ENCODE measurements at places on chromosomes 13 and 19. TPM values are rescaled to one million over a fixed set of nuclear protein-coding genes. Genes with fewer than 3 reads are reported as not detected.

- H3K4me3 ChIP-seq: no peak overlapping the region
- peaks cover 20% of the 10 kb centered on the region for H3K27me3 ChIP-seq
- H3K36me3 ChIP-seq: no peaks in the 10 kb centered on the region
Observed at GRCh38 chr13:19597523-19597922, 35.9 kb upstream of the MPHOSPH8 start.

- no peaks in the 10 kb centered on the region for H3K36me3 ChIP-seq
- peaks cover 83% of the 10 kb centered on the region for H3K27me3 ChIP-seq
- no peak for DNase-seq
- H3K4me3 ChIP-seq: peak within 1 kb of the TSS; percentile 42
Observed at GRCh38 chr19:47419030-47419783, at the start of gene MEIS3. Gene MEIS3 (minus strand): TSS chr19:47419527. CDS start chr19:47419081, 446 bp downstream.

DNA sequence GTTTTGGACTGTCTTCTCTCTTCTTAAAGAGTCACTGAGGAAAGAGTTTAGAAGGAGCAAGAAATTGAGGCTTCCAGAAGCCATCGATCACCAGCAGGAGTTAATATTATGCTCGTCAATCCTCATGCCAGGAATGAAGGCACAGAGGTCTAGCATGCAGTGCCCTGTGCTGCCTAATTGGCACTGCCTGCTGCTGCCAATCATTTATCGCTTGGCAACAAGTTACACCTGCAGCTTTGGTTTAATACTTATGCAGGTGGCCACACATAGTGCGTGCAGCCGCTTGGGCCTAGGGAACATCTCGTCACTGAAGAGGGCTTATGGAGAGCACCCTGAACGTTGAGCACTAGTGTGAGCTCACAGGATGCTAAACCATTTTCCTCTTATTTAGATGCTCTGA lies 2.7 kb upstream of the SOX1 start:
- no peaks in the 10 kb centered on the region for H3K4me1 ChIP-seq
- no peak for DNase-seq
- H3K4me3 ChIP-seq: no peak overlapping the region
- H3K27ac ChIP-seq: no peak overlapping the region
- H3K27me3 ChIP-seq: peaks cover 33% of the 10 kb centered on the region

DNA sequence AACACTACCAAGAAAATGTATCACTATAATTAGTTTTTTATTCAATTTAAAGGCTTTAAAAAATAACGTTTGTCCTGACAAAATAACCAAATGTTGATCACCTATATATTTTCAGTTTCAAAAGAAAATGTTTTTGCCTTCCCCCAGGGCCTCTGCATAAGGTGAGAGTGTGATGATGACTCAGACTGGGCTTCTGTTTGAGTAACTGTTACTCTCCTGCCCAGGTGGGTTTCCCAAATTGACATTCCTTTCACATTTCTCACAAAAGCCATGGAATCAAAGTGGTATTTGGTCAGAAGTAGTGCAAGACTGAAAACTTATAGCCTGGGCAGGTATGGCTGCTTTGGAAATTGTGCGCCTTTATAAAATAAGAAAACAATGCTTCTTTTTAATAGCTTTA lies 180.6 kb downstream of the COG6 start:
- H3K27me3 ChIP-seq: no peaks in the 10 kb centered on the region
- no peak overlapping the region for H3K27ac ChIP-seq
- H3K4me1 ChIP-seq: no peaks in the 10 kb centered on the region

- no peaks in the 10 kb centered on the region for H3K36me3 ChIP-seq
- DNase-seq: no peak
- H3K4me3 ChIP-seq: no peak overlapping the region
- no peaks in the 10 kb centered on the region for H3K27me3 ChIP-seq
- H3K27ac ChIP-seq: no peak overlapping the region
Observed at GRCh38 chr13:68905186-68905585, 1202.4 kb upstream of the ATXN8OS start.

- H3K36me3 ChIP-seq: peaks cover 33% of the 10 kb centered on the region
- H3K4me1 ChIP-seq: peaks cover 6% of the 10 kb centered on the region
- H3K27ac ChIP-seq: peak overlapping the region; percentile 89
- DNase-seq: no peak
- no peaks in the 10 kb centered on the region for H3K27me3 ChIP-seq
Observed at GRCh38 chr19:14091813-14092462, 1.4 kb upstream of the SAMD1 start.

DNA sequence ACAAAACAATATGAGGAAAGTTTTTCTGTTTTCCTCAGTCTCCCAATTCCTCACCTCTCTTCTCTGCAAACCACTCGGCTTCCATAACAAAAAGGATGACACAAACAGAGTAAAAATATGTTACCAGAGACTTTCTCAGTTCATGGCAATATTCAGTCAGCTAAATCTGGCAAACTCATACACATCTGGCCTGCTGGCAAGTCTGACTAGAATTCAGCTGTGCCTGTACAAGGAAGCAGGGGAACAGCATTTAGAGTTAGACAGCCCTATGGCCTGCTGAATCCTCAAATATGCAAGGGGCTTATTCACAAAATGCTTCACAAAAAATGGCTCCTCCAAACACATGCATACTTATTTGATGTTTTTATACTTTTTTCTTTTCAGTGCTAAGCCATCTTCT lies 227.8 kb downstream of the ENOX1 start:
- H3K27me3 ChIP-seq: no peaks in the 10 kb centered on the region
- no peaks in the 10 kb centered on the region for H3K4me1 ChIP-seq
- H3K27ac ChIP-seq: no peak overlapping the region
- no peak for DNase-seq

- no peaks in the 10 kb centered on the region for H3K27me3 ChIP-seq
- peaks cover 19% of the 10 kb centered on the region for H3K4me1 ChIP-seq
- no peak for DNase-seq
Observed at GRCh38 chr13:46662690-46663089, 109.7 kb downstream of the LRCH1 start.

DNA sequence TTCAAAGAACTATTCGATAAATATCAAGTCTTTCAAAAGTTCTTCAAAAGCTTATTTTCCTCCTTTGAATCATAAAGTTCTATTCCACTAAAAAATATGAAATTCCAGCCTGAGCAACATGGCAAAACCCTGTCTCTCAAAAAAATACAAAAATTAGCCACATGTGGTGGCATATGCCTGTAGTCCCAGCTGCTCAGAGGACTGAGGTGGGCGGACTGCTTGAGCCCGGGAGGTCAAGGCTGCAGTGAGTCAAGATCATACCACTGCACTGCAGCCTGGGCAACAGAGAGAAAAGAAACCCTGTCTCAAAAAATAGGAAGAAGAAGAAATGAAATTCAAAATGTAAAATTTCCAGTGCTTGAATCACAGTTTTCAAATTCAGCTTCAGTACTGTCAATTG lies 24.6 kb downstream of the CAB39L start:
- no peaks in the 10 kb centered on the region for H3K27me3 ChIP-seq
- no peak for DNase-seq
- H3K36me3 ChIP-seq: no peaks in the 10 kb centered on the region
- no peaks in the 10 kb centered on the region for H3K4me1 ChIP-seq

GRCh38 chr13:32019612-32020233 lies 11.9 kb upstream of the FRY start:
- H3K36me3 ChIP-seq: no peaks in the 10 kb centered on the region
- no peak for DNase-seq
- H3K4me3 ChIP-seq: no peak overlapping the region
- peaks cover 3% of the 10 kb centered on the region for H3K4me1 ChIP-seq
- no peaks in the 10 kb centered on the region for H3K27me3 ChIP-seq

GRCh38 chr13:64529874-64530485 lies 2700.2 kb downstream of the PCDH9 start:
- H3K4me3 ChIP-seq: no peak overlapping the region
- H3K27ac ChIP-seq: no peak overlapping the region
- no peaks in the 10 kb centered on the region for H3K36me3 ChIP-seq
- no peaks in the 10 kb centered on the region for H3K4me1 ChIP-seq
- DNase-seq: no peak
- H3K27me3 ChIP-seq: no peaks in the 10 kb centered on the region

GRCh38 chr19:34990578-34991192 lies 9.4 kb upstream of the GRAMD1A start:
- no peaks in the 10 kb centered on the region for H3K4me1 ChIP-seq
- H3K4me3 ChIP-seq: no peak overlapping the region
- DNase-seq: peak; percentile 26

GRCh38 chr13:24161010-24161775 lies 673 bp downstream of the SPATA13 start:
- H3K4me1 ChIP-seq: no peaks in the 10 kb centered on the region
- no peaks in the 10 kb centered on the region for H3K27me3 ChIP-seq
- H3K4me3 ChIP-seq: peak overlapping the region; percentile 81
- H3K27ac ChIP-seq: peak overlapping the region; percentile 30
- DNase-seq: peak; percentile 57

DNA sequence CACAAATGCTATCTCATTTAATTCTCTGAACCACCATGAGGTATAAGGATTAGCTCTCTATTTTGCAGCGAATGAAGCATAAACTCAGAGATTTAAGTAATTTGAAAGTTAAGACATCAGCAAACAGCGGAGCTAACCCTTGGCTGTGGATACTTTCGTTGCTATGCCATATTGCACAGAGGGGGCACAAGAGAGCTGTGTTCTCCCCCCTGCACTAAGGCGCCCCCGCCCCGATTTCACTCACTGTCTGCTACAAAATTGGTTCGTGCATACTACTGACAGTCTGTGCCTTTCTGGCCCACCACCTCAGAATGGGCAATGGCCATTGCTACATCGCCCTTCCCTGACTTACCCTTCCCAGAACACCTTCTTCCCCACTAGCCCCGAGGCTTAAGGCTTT lies 105.7 kb upstream of the OBI1 start:
- peaks cover 3% of the 10 kb centered on the region for H3K27me3 ChIP-seq
- no peak overlapping the region for H3K27ac ChIP-seq
- DNase-seq: no peak
- H3K4me1 ChIP-seq: no peaks in the 10 kb centered on the region

- peaks cover 13% of the 10 kb centered on the region for H3K27me3 ChIP-seq
- H3K36me3 ChIP-seq: peaks cover 25% of the 10 kb centered on the region
- no peak overlapping the region for H3K4me3 ChIP-seq
- DNase-seq: no peak
Observed at GRCh38 chr19:995051-995827, 5.0 kb upstream of the GRIN3B start.

DNA sequence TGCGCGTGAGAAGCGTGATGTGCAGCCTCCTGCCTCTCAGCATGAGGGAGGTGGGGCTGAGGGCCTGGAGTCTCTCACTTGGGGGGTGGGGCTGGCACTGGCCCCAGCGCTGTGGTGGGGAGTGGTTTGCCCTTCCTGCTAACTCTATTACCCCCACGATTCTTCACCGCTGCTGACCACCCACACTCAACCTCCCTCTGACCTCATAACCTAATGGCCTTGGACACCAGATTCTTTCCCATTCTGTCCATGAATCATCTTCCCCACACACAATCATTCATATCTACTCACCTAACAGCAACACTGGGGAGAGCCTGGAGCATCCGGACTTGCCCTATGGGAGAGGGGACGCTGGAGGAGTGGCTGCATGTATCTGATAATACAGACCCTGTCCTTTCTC lies 8.7 kb downstream of the CD177 start:
- H3K36me3 ChIP-seq: no peaks in the 10 kb centered on the region
- no peaks in the 10 kb centered on the region for H3K4me1 ChIP-seq
- no peak for DNase-seq

GRCh38 chr13:33494596-33495204 lies 209.1 kb upstream of the STARD13 start:
- H3K27ac ChIP-seq: no peak overlapping the region
- no peak for DNase-seq
- H3K36me3 ChIP-seq: no peaks in the 10 kb centered on the region
- H3K4me3 ChIP-seq: no peak overlapping the region

- H3K36me3 ChIP-seq: no peaks in the 10 kb centered on the region
- H3K27me3 ChIP-seq: no peaks in the 10 kb centered on the region
- no peaks in the 10 kb centered on the region for H3K4me1 ChIP-seq
- DNase-seq: no peak
Observed at GRCh38 chr13:49877629-49878218, 58.4 kb downstream of the SPRYD7 start.

DNA sequence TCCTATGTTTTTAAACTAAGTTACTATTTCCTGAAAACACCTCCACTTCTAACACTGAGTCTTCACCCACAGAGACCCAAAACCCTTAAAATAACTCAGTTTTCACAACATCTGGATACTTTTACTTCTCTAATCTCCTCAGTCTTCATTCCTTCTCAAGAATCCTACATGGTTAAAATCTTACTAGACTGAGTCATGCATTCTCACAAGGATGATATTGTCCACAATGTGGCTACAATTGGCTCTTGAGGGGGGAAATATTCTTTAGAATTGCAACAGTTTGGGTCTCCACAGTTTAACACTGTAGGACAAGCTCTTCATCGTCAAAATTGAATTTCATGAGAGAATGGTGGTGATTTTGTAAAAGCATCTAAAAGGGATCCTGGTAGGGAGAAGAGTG lies 397.1 kb downstream of the SLITRK5 start:
- no peaks in the 10 kb centered on the region for H3K27me3 ChIP-seq
- no peak overlapping the region for H3K4me3 ChIP-seq
- H3K36me3 ChIP-seq: no peaks in the 10 kb centered on the region
- no peak overlapping the region for H3K27ac ChIP-seq
- DNase-seq: no peak
- no peaks in the 10 kb centered on the region for H3K4me1 ChIP-seq

GRCh38 chr13:25024175-25024574 lies 71.8 kb upstream of the PABPC3 start:
- H3K27me3 ChIP-seq: no peaks in the 10 kb centered on the region
- no peaks in the 10 kb centered on the region for H3K36me3 ChIP-seq
- H3K4me3 ChIP-seq: no peak overlapping the region
- no peak overlapping the region for H3K27ac ChIP-seq
- H3K4me1 ChIP-seq: no peaks in the 10 kb centered on the region

DNA sequence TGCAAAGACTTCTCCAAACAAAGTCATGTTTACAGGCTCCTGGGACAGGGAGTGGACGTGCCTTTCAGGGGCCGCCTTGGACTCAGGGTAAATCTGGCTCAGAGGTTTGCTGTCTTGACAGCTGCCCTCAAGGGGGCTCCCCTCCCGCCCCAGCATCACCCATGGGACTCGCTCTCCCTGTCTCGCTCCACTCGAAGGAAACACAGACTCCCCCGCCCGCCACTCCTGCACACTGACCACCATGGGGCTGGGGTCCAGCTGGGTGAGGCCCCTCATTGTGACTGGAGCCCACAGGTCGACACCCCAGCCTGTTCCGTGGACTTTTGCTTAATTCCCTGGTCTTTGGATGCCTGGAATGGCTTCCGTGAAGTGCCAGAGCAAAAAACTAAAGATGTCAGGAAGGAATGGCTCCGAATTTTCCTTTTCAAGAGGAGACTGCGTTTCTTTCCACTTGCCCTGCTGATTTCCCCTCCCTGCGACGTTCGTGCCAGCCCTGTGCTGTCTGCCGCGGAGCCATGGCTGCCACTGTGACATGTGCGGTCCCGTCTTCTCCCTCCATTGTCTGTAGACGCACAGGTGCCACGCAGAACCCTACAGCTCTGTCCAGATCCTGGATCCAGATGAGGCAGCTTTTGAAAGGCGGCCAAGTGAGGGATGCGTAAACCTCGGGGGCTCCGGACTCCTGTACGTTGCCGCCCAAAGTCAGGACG lies 48.6 kb downstream of the MCF2L start:
- peaks cover 12% of the 10 kb centered on the region for H3K27me3 ChIP-seq
- DNase-seq: no peak
- no peaks in the 10 kb centered on the region for H3K36me3 ChIP-seq
- H3K4me3 ChIP-seq: no peak overlapping the region
- H3K27ac ChIP-seq: no peak overlapping the region
- no peaks in the 10 kb centered on the region for H3K4me1 ChIP-seq

- no peaks in the 10 kb centered on the region for H3K4me1 ChIP-seq
- peak; percentile 54 for DNase-seq
- H3K36me3 ChIP-seq: no peaks in the 10 kb centered on the region
- H3K27me3 ChIP-seq: peaks cover 11% of the 10 kb centered on the region
- H3K27ac ChIP-seq: peak overlapping the region; percentile 53
- H3K4me3 ChIP-seq: peak overlapping the region; percentile 73
Observed at GRCh38 chr19:58346961-58347929, 6.0 kb downstream of the A1BG start.

Gene UPK1A
- polyA plus RNA-seq: 0.31 TPM

Gene C19orf44
- polyA plus RNA-seq: 6.1 TPM

Gene LPAR6
- polyA plus RNA-seq: 5.8 TPM

Gene ZSCAN4
- polyA plus RNA-seq: not detected

Gene C1QTNF9
- 4.6 TPM for polyA plus RNA-seq

Gene RELB
- polyA plus RNA-seq: 12.1 TPM
